ENCODE measurements at places on chromosomes 16 and 17.

DNA sequence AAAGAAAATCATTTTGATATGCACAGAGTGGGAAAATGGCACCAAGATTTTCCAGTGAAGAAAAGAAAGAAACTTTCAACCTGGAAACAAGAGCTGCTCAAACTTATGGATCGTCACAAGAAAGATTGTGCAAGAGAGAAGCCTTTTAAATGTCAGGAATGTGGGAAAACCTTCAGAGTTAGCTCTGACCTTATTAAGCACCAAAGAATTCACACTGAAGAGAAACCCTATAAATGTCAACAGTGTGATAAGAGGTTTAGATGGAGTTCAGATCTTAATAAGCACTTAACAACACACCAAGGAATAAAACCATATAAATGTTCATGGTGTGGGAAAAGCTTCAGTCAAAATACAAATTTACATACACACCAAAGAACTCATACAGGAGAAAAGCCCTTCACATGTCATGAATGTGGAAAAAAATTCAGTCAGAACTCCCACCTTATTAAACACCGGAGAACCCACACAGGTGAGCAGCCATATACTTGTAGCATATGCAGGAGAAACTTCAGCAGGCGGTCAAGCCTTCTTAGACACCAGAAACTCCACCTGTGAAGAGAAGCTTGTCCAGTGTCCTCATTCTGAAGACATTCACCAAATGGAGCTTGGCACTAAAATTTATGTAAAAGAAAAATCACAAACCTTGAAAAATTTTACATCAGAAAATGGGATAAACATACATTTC, 12.2 kb downstream of the ZNF75A start:
- peak; percentile 9 for DNase-seq
- peaks cover 31% of the 10 kb centered on the region for H3K36me3 ChIP-seq
- H3K27ac ChIP-seq: no peak overlapping the region
- H3K4me1 ChIP-seq: no peaks in the 10 kb centered on the region
- no peaks in the 10 kb centered on the region for H3K27me3 ChIP-seq

GRCh38 chr17:3929181-3929580, 12.9 kb upstream of the P2RX1 start:
- no peak overlapping the region for H3K27ac ChIP-seq
- DNase-seq: no peak
- peaks cover 67% of the 10 kb centered on the region for H3K36me3 ChIP-seq
- no peaks in the 10 kb centered on the region for H3K4me1 ChIP-seq
- H3K4me3 ChIP-seq: no peak overlapping the region
- no peaks in the 10 kb centered on the region for H3K27me3 ChIP-seq

DNA sequence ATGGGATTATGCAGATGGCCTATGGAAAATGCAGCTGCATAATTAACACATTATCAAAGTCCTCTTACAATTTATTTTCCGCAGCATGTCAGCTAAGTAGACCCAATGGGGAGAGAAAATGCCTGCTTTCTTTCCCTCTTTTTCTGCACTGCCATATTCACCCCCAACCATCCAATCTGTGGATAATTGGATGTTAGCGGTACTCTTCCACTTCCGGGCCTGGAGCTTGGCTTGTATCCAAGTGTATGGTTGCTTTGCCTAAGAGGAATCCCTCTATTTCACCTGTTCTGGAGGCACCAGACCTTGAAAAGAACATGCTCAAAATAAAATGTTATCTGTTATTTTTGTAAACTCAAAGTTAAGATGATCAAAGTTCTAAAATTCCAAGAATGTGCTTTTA, 41.1 kb upstream of the CACNG3 start:
- peaks cover 41% of the 10 kb centered on the region for H3K36me3 ChIP-seq
- no peak overlapping the region for H3K27ac ChIP-seq
- no peak for DNase-seq

DNA sequence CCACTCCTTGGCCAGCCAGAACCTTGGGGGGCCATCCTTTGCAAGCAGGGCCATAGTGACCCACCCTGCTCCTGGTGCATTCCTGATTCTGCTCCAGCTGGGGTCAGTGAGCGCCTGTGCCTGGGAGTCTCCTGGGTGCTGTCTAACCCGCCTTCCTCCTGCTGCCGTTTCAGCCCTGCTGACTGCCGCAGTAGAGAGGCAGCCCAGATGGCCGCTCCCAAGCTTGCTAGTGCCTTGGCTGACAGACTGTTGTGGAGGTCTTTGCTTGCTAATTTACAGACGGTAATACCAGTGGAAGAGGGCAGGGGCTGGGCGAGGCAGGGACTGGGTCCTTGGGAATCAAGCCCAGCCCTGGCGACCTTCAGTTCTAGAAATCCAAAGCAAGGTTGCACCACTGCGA, 99.6 kb downstream of the SOCS1 start:
- H3K4me3 ChIP-seq: no peak overlapping the region
- DNase-seq: no peak
- H3K27ac ChIP-seq: no peak overlapping the region
- no peaks in the 10 kb centered on the region for H3K36me3 ChIP-seq
- peaks cover 8% of the 10 kb centered on the region for H3K4me1 ChIP-seq
- H3K27me3 ChIP-seq: no peaks in the 10 kb centered on the region

DNA sequence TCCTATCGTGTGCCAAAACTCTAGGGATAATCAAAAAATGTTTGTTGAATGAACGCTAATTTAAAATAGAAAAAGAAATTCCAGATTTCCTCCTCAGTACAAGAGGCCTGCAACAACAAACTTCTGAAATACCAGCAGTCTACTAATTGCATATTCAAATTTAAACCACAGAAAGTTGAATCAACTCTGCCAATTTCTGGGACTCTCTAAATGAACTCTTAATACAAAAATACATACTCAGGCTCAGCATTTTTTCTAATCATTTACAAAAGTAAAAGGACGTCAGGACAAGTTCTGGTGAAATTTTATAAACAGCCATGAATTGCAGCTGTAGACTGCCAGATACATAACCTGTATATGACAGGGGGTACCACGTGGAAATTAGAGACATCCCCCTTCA, 49.0 kb downstream of the KANSL1 start:
- no peak overlapping the region for H3K4me3 ChIP-seq
- no peaks in the 10 kb centered on the region for H3K36me3 ChIP-seq
- H3K4me1 ChIP-seq: peaks cover 29% of the 10 kb centered on the region
- DNase-seq: no peak
- H3K27ac ChIP-seq: no peak overlapping the region

- peaks cover 65% of the 10 kb centered on the region for H3K4me1 ChIP-seq
- no peak overlapping the region for H3K27ac ChIP-seq
- H3K4me3 ChIP-seq: no peak overlapping the region
- no peaks in the 10 kb centered on the region for H3K36me3 ChIP-seq
- no peak for DNase-seq
Measured at GRCh38 chr16:57140931-57141668, 44.7 kb downstream of the PSME3IP1 start.

DNA sequence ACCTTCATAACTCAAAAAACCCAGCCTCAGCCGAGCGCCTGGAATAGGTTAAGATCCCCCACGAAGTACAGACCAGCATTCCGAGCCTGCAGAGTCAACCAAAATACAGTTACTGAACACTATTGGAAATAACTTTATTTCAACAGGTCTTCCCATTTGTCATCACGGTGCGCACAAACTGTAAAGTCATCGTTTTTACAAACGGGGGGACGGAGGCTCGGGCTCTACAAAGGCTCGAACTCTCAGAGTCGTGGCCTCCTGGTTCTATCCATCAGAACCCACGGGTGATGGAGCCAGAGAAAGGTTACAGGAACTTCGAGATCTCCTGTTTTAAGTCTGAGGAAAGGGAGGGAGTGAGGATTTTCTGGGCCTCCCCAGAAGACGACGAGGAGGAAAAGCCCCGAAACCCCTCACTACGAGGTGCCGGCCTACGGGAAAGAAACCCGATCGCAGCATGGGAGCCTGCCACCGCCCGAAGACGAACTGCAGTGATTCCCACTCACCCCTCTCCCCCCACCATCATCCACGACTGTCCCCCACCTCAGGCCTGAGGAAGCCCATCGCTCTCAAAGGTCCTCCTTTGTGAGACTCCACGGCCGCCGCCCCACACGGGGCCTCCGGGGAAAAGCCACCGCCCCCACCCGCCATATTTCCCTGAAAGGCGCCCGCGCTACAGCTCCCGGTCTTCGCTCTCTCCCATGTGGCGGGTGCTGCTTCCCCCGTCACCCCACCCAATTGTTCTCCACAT, 917 bp downstream of the YWHAE start:
- H3K4me1 ChIP-seq: peaks cover 21% of the 10 kb centered on the region
- peak; percentile 50 for DNase-seq
- peak overlapping the region; percentile 92 for H3K4me3 ChIP-seq

DNA sequence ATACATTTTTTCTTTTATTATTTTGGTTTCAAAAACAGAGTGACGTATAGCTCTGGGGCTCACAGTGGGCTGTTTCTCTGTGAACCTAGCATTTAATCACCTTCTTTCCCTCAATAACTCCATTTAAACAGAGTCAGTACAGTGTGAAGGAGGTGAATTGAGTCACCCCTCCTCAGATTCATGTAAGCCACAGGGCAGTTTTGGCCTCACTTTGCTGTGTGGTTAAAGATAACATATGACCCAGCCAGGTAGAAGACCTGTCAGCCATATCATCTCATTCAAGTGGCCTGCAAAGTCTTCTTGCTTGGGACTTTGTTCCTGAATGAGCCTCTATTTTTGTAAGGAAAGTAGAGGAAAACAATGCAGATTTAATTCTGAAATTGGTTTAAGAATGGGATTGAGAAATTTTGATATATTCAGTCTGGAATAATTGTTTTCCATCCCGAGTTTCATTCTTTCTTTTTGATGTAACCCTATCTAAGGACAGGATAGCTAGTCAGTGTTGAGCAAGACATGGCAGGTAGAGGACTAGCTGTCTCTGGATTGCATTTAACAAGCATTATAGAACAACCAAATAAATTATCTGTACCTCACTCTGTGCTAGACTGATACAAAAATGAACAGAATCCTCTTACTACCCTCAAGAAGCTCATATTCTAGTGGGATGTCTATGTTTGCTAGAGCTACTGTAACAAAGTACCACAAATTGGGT, 13.1 kb downstream of the MAP2K6 start:
- no peak for DNase-seq
- peaks cover 13% of the 10 kb centered on the region for H3K4me1 ChIP-seq
- H3K27me3 ChIP-seq: no peaks in the 10 kb centered on the region
- no peaks in the 10 kb centered on the region for H3K36me3 ChIP-seq
- H3K4me3 ChIP-seq: no peak overlapping the region

DNA sequence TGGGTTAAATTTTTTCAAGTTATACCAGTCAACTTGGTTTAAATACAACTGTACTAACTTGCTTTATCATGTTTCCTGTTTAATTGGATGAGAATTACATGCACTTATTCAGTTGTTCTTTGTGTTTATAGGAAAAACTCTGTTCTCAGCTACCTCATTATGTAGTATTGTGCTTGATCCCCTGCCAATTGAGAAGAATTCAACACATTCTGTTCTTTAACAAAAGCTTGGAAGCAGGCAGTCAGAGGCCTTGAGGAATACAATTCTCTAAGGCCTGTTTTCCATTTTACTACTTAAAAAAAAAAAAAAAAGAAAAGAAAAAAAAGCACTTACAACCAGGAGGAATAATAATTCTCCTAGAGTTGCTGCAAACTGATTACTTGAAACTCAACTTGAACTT, 60.6 kb upstream of the CMIP start:
- DNase-seq: no peak
- no peaks in the 10 kb centered on the region for H3K36me3 ChIP-seq
- H3K27ac ChIP-seq: no peak overlapping the region
- no peaks in the 10 kb centered on the region for H3K4me1 ChIP-seq
- no peak overlapping the region for H3K4me3 ChIP-seq

DNA sequence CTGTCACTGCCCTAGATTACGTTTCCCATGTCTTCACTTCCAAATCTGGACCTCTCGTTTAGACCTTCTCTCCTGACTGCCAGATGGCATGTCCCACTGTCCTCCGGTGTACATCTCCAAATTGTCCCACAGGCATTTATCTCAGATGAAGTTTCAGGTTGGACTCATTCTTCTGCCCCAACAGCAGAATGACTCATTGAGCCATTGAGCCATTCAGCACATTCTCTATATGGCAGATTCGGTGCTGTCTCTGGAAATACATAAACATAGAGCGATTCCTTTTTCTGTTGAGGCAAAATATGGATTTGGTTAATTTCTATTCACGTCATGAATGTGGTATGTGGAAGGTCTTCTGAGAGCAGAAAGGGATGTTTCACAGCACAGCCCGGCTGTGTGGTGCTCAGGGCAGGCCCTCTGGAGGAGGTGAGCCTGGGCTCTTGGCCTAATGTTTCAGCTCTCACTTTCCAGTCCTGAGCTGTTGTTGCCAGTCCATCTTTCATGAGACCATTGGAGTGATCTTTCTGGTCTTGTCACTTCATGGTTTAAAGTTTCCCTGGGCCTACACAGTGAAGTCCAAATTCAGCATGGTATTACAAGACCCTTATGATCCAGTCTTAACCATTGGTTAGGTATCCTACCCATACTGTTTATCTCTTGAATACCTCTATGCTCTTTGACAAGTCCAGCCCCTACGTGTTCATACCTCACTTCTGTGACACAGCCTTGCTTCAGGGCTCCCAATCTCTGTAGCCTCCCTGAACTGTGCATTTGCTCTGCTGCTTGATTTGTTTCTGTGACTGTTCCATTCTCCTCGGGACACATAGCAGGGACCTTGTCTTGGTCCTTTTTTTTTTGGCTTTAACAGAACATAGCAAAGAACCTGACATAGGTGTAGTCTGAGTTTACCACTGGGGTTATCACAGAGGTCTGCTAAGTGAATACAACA, 15.9 kb downstream of the HAPSTR1 start:
- no peak overlapping the region for H3K27ac ChIP-seq
- no peak overlapping the region for H3K4me3 ChIP-seq
- H3K27me3 ChIP-seq: no peaks in the 10 kb centered on the region
- peaks cover 47% of the 10 kb centered on the region for H3K4me1 ChIP-seq
- H3K36me3 ChIP-seq: peaks cover 79% of the 10 kb centered on the region

- H3K4me3 ChIP-seq: no peak overlapping the region
- peaks cover 21% of the 10 kb centered on the region for H3K4me1 ChIP-seq
- DNase-seq: peak; percentile 71
- no peaks in the 10 kb centered on the region for H3K27me3 ChIP-seq
Measured at GRCh38 chr17:41496803-41497484, 7.2 kb upstream of the KRT36 start.

DNA sequence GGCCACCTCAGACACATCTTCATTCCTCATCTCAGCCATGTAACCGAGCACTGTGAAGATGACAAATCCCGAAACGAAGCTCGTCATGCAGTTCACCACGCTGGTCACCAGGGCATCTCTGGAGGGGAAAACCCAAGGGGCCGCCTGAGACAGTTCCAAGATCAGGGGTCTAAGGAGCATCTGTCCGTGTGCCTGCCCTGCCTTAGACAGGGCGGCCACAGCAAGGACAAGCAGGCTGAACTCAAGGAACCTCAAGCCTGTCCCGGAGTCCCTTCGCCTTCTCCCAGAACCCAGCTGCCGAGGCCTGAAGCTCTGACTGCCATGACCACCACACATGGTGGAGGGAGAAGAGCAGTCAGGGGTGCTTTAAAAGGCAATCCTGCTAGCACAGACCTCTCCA, 22.7 kb downstream of the SLC6A4 start:
- H3K27ac ChIP-seq: no peak overlapping the region
- H3K27me3 ChIP-seq: no peaks in the 10 kb centered on the region
- no peak overlapping the region for H3K4me3 ChIP-seq
- peaks cover 11% of the 10 kb centered on the region for H3K4me1 ChIP-seq
- DNase-seq: no peak
- H3K36me3 ChIP-seq: no peaks in the 10 kb centered on the region
